ENCODE measurements at places on chromosomes 16 and 17.
A peak's percentile ranks its signal among the peaks of the same experiment; 100 is the strongest.

- DNase-seq = no peak
- no peak overlapping the region for H3K27ac ChIP-seq
- H3K27me3 ChIP-seq = no peaks in the 10 kb centered on the region
Measured at GRCh38 chr17:14206891-14207290, 29.8 kb downstream of the CDRT15 start.

GRCh38 chr16:64830653-64831052, 291.2 kb downstream of the CDH11 start:
- no peak for DNase-seq
- no peaks in the 10 kb centered on the region for H3K4me1 ChIP-seq
- no peaks in the 10 kb centered on the region for H3K36me3 ChIP-seq
- H3K27me3 ChIP-seq = no peaks in the 10 kb centered on the region

GRCh38 chr17:39237586-39237985, 11.8 kb upstream of the STAC2 start:
- no peak overlapping the region for H3K4me3 ChIP-seq
- H3K27me3 ChIP-seq = no peaks in the 10 kb centered on the region
- no peaks in the 10 kb centered on the region for H3K36me3 ChIP-seq

- H3K4me3 ChIP-seq = no peak overlapping the region
- DNase-seq = no peak
- H3K27me3 ChIP-seq = no peaks in the 10 kb centered on the region
- no peaks in the 10 kb centered on the region for H3K36me3 ChIP-seq
- no peak overlapping the region for H3K27ac ChIP-seq
Measured at GRCh38 chr16:77076839-77077238, 114.2 kb upstream of the MON1B start.

DNA sequence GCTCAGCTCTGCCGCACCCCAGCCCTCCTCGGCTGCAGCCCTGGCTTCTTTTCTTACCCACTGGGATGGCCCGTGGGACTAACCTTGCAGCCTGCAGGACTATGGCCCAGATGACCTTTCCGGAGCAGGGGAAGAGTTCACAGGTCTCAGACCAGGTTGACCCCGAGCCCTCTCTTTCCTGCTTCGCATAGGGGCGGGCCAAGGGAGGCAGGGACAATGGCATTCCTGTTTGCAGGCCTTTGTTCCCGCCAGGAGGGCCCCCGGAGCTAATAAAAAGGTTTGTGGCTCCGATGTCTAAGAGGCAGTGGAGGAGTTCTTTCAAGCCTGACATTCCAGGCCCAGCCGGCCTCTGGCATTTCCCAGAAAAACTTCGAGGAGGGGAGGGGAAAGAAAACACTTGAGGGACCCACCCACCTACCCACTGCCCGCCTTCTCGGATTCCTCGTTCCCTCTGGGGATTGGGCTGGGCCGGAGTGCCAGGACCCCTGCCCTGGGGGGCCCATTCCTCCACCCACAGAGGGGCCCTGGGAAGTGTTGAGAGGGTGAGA, 5.8 kb upstream of the SOCS3 start:
- peak overlapping the region; percentile 53 for H3K27ac ChIP-seq
- H3K4me3 ChIP-seq = no peak overlapping the region
- H3K27me3 ChIP-seq = no peaks in the 10 kb centered on the region

DNA sequence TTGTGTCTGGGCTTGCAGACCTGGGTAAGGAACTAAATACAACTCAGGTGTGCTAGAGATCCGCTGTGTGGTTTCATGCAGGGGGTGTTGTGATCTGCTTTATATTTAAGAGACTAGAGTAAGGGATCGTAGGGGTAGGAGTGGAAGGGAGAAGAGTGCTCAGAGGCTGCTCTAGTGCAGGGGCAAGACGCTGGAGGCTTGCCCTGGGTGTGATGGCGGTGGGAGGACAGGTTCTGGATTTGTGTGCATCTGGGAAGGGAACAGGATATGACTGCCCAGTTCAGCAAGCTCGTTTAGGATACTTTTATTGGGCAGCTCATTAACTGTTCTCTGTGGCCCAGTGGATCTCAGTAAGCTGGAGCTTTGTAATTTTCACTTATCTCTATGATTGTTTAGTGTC, 47.6 kb downstream of the RPTOR start:
- no peak overlapping the region for H3K27ac ChIP-seq
- H3K4me1 ChIP-seq = no peaks in the 10 kb centered on the region
- no peak overlapping the region for H3K4me3 ChIP-seq
- H3K36me3 ChIP-seq = no peaks in the 10 kb centered on the region
